ENCODE measurements at places on chromosomes 16 and 17.

GRCh38 chr17:915538-916201 lies 63.9 kb downstream of the NXN start:
- H3K4me1 ChIP-seq = no peaks in the 10 kb centered on the region
- no peak overlapping the region for H3K27ac ChIP-seq
- H3K4me3 ChIP-seq = no peak overlapping the region
- peaks cover 3% of the 10 kb centered on the region for H3K27me3 ChIP-seq
- H3K36me3 ChIP-seq = no peaks in the 10 kb centered on the region

GRCh38 chr16:30953511-30954124 lies 3.9 kb upstream of the SETD1A start:
- peaks cover 28% of the 10 kb centered on the region for H3K4me1 ChIP-seq
- no peak overlapping the region for H3K4me3 ChIP-seq
- H3K27me3 ChIP-seq = no peaks in the 10 kb centered on the region

GRCh38 chr17:3636908-3637373 lies 381 bp downstream of the CTNS start:
- no peaks in the 10 kb centered on the region for H3K36me3 ChIP-seq
- H3K4me1 ChIP-seq = no peaks in the 10 kb centered on the region
- H3K4me3 ChIP-seq = peak overlapping the region; percentile 74
- no peak for DNase-seq
- H3K27ac ChIP-seq = peak overlapping the region; percentile 90

- H3K4me3 ChIP-seq = no peak within 1 kb of the TSS
- H3K27ac ChIP-seq = no peak within 1 kb of the TSS
- H3K27me3 ChIP-seq = no peaks in the 10 kb centered on the region
- no peaks in the 10 kb centered on the region for H3K4me1 ChIP-seq
- DNase-seq = no peak
- no peaks in the 10 kb centered on the region for H3K36me3 ChIP-seq
Observed at GRCh38 chr16:11964761-11965551, at the start of gene TNFRSF17. Gene TNFRSF17, plus strand, starts transcription at chr16:11965210. Its CDS starts 115 bp downstream, at chr16:11965325.

DNA sequence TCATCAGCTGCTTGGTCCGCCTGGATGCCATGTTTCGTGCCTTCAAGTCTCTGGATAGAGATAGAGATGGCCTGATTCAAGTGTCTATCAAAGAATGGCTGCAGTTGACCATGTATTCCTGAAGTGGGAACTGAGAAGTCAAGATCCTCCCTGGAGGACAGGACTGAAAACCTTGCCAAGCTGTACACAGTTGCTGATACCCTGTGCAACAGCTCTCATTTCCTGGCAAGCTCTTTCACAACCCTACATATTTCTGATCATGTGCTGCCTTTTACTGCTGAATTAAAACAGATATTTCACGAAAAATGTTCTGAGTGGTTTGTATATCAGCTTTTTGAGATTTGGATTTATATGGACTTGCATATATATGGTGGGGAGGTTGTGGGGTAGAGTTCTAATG lies 898 bp downstream of the CAPNS2 start:
- H3K27me3 ChIP-seq = no peaks in the 10 kb centered on the region
- H3K36me3 ChIP-seq = no peaks in the 10 kb centered on the region
- no peak for DNase-seq
- no peak overlapping the region for H3K4me3 ChIP-seq
- H3K4me1 ChIP-seq = no peaks in the 10 kb centered on the region

DNA sequence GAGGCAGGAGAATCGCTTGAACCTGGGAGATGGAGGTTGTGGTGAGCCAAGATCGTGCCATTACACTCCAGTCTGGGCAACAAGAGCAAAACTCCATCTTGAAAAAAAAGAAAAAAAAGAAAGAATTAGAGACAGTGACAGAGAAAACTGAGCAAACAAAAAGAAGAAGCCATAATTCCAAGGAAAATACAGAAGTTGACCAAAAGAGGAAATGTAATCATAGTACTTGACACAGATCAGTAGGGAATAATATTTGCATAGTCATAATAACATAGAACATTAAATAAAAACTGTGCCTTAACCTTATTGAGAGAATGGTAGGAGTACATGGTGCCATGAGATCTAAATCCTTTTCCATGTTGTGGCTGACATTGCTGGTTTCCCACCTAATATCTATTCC lies 14.7 kb upstream of the USP31 start:
- no peak for DNase-seq
- H3K4me1 ChIP-seq = no peaks in the 10 kb centered on the region
- H3K4me3 ChIP-seq = no peak overlapping the region
- H3K27ac ChIP-seq = no peak overlapping the region
- H3K36me3 ChIP-seq = no peaks in the 10 kb centered on the region
- no peaks in the 10 kb centered on the region for H3K27me3 ChIP-seq

GRCh38 chr16:83681381-83681956 lies 126.3 kb upstream of the HSBP1 start:
- H3K27ac ChIP-seq = no peak overlapping the region
- no peaks in the 10 kb centered on the region for H3K36me3 ChIP-seq
- no peaks in the 10 kb centered on the region for H3K27me3 ChIP-seq
- no peak for DNase-seq
- no peak overlapping the region for H3K4me3 ChIP-seq

DNA sequence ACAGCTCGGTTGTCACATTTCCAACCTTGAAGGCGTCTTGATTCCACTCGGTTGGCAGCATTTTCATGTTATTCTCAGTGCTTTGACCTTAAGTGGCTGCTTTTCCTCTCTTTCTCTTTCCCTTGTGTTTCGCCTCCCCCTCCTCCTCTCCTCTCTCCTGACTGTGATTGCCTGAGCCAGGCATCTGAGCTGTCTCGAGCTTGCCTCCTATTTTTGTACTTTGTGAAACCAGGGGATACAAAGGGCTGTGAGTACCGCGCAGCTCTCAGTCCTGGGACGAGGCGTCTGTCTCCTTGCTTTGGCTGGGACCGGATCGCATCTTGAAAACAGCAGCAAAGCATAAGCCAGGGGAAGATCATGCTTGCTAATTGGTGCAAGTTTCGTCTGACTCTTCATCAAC lies 48.8 kb upstream of the SDK2 start:
- no peak overlapping the region for H3K27ac ChIP-seq
- H3K4me1 ChIP-seq = no peaks in the 10 kb centered on the region
- no peaks in the 10 kb centered on the region for H3K36me3 ChIP-seq
- H3K27me3 ChIP-seq = no peaks in the 10 kb centered on the region
- H3K4me3 ChIP-seq = no peak overlapping the region

GRCh38 chr16:15837761-15838160 lies 19.1 kb downstream of the MYH11 start:
- H3K27me3 ChIP-seq = no peaks in the 10 kb centered on the region
- no peak for DNase-seq
- no peaks in the 10 kb centered on the region for H3K36me3 ChIP-seq

DNA sequence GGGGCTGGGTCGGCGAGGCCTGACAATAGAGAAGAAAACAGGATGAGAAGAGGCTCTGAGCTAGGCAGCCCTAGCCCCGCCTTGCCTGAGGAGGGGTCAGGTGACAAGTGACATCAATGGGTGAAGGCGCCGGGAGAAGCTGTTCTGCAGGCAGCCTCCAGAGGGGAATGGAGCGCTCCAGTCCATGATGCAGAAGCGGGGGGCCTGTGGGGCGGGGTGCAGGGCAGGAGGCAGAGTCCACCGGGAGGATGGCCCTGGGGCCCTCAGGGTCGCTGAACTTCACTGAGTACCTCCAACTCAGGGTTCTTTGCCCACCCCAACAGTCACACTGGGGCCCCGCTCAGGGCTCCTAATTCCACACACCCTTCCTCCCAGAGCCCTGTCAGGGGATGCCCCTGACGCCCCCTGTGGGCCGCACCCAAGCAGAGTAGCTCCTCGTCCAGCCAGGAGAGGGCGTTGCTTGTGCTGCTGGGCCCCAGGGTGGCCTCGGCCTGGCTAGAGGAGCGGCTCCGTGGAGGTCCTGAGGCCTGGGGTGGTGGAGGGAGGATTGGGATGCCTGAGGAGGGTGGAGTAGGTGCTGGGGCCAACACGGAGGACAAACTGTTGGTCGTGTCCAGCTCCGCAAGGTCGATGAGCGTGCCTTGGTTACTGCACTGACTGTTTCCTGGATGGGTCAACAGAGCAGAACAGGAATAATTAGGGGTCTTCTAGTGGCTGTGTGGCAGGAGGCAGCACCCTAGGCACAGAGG lies 20.8 kb downstream of the GGA3 start:
- DNase-seq = no peak
- no peaks in the 10 kb centered on the region for H3K27me3 ChIP-seq
- H3K4me1 ChIP-seq = peaks cover 29% of the 10 kb centered on the region
- H3K27ac ChIP-seq = no peak overlapping the region
- H3K36me3 ChIP-seq = peaks cover 61% of the 10 kb centered on the region

DNA sequence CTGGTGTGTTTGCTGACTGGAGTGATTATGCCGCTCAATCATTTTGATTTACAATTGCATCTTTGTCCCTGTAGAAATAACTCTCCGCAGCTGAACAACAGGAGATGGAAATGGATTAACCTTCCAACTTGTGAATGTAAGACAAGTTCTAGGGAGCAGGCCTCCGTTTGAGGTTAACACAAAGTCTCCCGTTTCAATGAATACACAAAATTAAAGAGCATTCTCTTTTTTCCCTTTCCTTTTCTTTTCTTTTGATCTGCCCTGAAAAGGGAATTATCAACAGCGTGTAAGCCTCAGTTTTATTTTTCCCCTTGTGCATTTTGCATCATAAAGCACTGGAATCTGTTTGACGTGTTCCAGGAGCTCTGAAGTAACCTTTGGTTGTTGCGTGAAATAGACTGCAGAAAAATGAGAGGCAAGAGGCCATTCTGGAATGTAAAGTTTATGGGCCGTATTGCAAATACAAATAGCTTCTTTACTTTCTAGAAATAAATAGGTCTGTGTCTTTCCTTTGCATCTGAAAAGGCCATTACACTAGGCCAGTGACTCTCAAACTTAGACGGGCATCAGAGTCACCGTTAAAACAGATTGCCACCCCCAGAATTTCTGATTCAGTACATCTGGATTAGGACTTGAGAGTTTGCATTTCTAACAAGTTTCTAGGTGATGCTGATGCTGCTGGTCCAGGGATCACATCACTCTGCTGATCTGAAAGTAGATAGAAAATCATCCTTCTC lies 164.7 kb downstream of the ZNF18 start:
- no peak overlapping the region for H3K4me3 ChIP-seq
- H3K27me3 ChIP-seq = no peaks in the 10 kb centered on the region
- H3K36me3 ChIP-seq = no peaks in the 10 kb centered on the region
- H3K27ac ChIP-seq = no peak overlapping the region
- no peak for DNase-seq

DNA sequence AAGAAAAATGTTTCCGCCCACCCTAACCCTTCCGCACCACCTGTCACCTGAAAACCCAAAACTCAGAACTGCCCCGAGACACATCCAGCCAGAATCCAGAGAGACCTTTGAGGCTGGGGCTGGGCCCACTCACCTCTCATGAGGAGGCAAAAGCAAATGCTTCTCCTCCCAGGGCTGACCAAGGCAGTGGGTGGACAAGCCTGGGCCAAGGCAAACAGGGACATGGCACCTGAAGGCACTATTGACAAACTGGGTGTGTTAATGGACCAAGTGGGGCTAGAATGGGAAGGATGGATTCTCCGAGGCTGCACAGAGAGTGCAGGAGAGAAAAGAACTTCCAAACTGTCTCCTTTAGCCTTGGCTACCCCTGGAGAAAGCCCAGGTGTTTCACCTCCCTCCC lies 54.4 kb downstream of the SOX9 start:
- no peaks in the 10 kb centered on the region for H3K27me3 ChIP-seq
- no peak overlapping the region for H3K4me3 ChIP-seq
- no peak for DNase-seq
- H3K36me3 ChIP-seq = no peaks in the 10 kb centered on the region
- H3K27ac ChIP-seq = no peak overlapping the region

DNA sequence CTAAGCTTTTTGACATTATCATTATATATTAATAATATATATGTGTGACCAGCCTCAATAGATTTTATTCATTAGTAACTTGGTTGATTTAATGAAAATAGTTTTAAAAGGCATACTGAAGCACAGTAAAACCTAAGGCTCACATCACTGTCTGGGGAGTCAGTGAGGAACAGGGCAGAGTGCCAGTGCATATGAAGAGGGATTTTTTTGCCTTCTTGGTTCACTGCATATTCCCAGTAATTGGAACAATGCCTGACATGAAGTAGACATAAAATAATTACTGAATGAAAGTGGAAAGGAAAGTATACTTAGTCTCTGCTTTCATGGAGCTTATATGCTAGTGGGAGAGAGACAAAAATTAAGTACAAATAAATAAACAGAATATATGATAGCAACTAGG lies 81.1 kb downstream of the FTO start:
- H3K4me3 ChIP-seq = no peak overlapping the region
- H3K4me1 ChIP-seq = no peaks in the 10 kb centered on the region
- no peaks in the 10 kb centered on the region for H3K27me3 ChIP-seq
- no peak for DNase-seq
- H3K27ac ChIP-seq = no peak overlapping the region
- no peaks in the 10 kb centered on the region for H3K36me3 ChIP-seq

DNA sequence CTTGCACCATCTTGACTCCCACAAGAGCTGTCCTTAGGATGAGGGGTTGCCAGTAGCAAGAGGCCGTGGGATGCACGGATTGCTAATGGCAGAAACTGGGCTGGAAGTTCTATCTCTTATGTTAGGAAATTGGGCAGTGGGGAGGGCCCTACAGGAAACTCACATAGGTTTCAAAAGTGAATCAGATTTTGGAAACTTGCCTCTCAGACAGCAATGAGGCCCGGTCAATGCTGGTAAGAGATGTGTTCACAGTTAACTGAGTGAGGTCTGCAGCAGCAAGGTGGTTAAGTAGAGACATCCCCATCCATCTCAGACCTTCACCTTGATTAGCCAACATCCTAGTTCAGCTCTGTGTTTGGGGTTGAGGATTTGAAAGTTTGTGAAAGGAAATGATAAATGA lies 164.7 kb downstream of the ABCA8 start:
- no peak for DNase-seq
- no peak overlapping the region for H3K27ac ChIP-seq
- no peaks in the 10 kb centered on the region for H3K4me1 ChIP-seq
- H3K27me3 ChIP-seq = no peaks in the 10 kb centered on the region

- H3K36me3 ChIP-seq = no peaks in the 10 kb centered on the region
- H3K27me3 ChIP-seq = no peaks in the 10 kb centered on the region
Observed at GRCh38 chr16:86316967-86317812, 193.1 kb upstream of the FOXF1 start.

DNA sequence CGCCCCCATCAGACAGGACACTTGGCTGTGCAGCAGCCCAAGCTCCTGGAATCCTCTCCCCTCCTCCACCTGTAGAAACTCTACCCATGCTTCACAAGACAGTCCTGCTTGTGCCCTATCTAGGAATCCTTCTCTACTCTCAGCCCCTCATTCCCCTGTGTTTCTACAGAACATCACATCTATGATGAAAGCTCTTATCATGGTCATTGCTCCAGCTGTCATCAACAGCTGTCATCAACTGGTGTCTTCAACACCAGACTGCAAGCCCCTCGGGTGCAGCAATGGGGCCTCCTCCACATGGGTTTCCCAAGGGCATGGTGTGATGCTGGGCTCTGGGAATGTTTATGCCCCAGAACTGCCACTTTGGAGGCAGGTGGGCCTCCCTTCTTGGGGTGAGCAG lies 21.1 kb upstream of the CDRT4 start:
- H3K4me3 ChIP-seq = no peak overlapping the region
- H3K27me3 ChIP-seq = no peaks in the 10 kb centered on the region
- no peak for DNase-seq
- H3K4me1 ChIP-seq = no peaks in the 10 kb centered on the region
- peaks cover 4% of the 10 kb centered on the region for H3K36me3 ChIP-seq

GRCh38 chr17:80761110-80761871 lies 216.7 kb downstream of the RPTOR start:
- H3K27me3 ChIP-seq = no peaks in the 10 kb centered on the region
- H3K4me1 ChIP-seq = peaks cover 65% of the 10 kb centered on the region
- DNase-seq = peak; percentile 34
- H3K27ac ChIP-seq = no peak overlapping the region
- no peaks in the 10 kb centered on the region for H3K36me3 ChIP-seq

Measured in CD8-positive, alpha-beta memory T cell (primary cell).